AG09309 (cell line): ENCODE measurements at places on chromosomes 12 and 14.

DNA sequence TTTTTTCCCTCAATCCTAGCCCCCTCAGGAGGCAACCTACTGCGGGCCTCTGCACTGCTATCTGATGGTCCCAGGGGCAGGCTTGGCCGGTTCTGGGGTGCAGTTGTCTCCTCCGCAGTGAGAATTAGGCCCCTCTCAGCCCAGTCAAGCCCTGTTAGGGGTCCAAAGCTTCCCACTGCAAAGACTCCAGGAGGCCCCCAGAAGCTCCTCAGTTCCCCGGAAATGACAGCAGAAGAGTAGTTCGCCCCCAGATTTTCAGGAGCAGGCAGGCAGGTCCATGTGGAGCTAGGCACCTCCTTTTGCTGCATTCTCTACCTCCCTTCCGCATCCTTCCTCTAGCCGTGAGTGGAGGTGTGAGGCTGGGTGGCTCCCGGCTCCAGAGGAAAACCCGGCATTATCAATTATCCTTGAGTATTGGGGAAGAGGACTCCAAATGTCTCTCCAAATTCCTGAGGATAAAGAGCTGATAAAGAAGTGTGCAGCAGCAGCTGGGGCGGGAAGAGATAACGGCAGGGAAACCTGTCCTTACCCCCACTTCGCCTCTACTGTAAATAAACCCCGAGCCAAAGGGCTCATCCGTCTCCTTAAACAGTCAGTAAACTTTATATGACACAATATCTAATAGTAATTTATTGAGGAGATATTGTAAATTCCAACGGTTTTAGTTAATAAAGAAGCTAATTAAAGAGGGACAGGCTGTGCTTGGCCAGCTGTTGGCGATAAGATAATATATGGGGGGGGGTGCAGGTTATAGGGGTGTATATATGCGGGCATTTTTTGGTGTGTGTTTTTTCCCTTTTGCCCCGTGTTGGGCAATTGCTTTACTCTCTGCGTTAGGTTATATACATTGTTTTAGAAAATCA lies 641 bp upstream of the HOXC12 start:
- no peak for DNase-seq

- no peak for DNase-seq
These were observed 3.0 kb downstream of the SETD1B start for GRCh38 chr12:121806546-121807423.

- no peak for DNase-seq
These were observed 45.1 kb downstream of the ARID2 start for GRCh38 chr12:45774508-45775162.

DNA sequence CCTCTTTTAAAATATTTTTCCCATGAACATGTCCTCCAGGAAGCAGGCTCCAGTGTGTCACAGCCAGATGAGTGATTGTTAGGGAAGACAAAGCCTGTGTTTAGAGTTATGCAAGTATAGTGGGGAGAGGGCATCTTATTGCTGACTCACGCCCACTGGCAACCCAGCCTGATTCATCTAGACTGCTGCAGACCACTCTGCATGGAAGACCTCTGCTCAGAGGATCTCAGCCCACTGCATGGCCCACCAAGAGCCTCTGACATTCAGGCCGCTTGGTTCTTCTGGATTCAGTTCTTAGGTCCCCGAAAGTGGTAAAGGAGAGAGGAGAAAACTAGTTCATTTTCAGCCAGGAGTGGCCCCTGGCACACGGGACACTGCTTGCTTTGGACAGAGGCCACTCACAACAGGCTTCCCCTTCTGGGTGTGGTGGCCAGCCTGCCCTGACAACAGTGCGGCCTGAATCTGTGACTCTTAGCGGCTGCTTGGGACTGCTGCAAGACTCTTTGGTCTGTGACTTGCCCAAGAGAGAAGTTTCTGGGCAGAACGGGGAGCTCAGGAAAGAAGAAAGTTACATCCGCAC lies 266.3 kb downstream of the ZFP36L1 start:
- no peak for DNase-seq

DNA sequence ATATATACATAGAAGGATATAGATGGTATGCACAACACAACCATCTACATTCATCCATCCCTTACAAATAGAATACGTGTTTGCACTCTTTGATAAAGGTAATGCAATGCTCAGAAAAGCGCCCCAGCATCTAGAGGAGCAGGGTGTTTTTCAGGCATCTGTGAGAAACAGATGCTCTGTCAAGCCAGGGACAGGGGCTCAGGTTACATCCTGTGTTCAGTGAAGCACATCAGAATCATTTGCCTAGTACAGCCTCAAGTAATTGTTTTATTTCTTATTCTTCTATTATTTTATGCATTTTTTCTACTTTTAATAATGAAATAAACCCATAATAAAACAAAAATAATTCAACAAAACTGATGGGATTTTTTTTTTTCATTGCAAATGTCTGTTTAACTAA lies 50.5 kb upstream of the HIF1A start:
- DNase-seq, result no peak

DNA sequence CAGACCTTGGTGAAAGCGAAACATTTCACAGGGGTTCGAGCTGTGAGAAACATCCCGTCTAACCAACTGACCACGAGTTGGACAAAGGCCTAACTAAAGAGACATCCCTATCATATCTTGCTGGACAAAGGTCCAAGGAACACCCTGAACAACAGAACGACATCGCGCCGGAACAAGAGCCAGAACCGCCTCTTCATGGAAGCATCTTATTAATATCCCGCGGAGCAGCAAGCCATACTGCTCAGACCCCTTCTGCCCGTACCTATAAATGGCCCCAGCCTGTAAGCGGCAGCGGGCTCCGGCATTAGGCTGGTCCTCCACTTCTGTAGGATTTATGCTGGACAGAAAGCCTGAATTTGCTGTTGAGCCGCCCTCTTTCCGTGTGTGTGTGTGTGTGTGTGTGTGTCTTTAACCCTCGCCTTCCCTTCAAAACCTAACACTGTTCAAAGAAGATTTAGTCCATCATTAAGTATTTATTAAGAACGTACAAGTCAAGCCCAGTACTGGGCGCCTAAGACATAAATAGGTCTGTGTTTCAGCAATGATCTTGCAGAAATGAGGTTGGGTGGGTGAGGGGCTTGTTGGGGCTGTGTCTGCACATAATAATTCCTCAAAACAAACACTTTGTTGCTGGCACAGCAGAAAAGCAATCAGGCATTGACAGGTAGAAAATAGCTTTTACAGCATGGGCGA lies 1.9 kb downstream of the SLC6A15 start:
- DNase-seq, result no peak

- DNase-seq, result no peak
These were observed 811.7 kb downstream of the C12orf50 start for GRCh38 chr12:87217491-87217890.

DNA sequence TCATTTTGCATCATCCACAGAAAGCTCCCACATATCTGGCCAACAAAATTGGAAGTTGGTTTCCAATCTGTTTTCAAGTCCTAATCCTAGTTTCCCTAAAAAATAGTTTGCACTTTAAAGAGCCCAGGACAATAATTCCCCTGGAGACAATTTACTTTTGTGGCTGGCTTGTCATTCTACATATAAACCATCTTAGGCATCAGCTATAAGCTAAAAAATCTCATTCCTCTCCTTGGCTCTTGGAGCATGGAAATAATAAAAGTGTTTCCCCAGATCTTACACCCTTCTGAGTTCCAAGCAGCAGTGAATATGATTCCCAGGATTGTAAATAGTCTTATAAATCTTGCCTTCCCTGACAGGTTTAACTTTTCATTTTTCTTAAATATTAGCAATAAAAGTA lies 89.1 kb upstream of the NUDT4 start:
- no peak for DNase-seq

- DNase-seq, result no peak
These were observed 48.3 kb upstream of the KCNMB4 start for GRCh38 chr12:70317781-70318180.

DNA sequence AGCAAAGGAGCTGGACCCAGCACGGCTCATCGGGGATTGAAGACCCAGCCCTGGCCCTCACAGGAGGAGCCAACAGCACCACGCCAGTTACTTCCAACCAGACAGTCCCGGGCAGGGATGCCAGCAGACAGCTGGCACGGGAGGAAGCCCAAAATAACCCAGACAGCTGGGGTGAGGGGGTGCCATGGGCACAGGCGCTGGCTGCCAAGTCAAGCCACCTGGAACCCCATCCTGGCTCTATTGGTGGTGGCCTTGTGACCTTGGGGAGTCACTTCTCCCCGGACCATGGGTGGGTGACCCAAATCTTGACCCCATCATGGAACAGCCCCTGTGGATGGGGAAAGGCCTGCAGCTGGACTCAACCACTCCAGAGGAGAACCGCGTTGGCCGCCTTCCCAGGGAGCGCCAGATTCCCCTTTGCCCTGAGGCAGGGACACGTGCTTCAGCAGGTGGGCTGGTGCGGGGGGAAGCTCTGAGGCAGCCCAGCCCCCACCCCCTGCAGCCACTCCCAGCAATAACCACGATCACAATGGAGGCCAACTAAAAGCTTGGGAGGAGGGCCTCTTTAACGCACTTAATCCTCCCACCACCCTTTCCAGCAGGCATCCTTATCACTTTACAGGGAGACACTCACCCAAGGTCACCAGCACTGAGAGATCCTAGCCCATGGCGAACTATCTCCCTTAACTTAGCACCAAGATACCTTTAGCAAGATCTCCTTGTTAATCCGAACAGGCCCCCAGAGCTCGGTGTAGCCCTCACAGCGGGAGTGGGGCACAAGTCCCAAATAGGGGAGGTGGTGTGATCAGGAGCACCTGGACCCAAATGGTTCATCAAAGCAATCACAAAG lies 4.7 kb upstream of the RHOF start:
- DNase-seq, result no peak

DNA sequence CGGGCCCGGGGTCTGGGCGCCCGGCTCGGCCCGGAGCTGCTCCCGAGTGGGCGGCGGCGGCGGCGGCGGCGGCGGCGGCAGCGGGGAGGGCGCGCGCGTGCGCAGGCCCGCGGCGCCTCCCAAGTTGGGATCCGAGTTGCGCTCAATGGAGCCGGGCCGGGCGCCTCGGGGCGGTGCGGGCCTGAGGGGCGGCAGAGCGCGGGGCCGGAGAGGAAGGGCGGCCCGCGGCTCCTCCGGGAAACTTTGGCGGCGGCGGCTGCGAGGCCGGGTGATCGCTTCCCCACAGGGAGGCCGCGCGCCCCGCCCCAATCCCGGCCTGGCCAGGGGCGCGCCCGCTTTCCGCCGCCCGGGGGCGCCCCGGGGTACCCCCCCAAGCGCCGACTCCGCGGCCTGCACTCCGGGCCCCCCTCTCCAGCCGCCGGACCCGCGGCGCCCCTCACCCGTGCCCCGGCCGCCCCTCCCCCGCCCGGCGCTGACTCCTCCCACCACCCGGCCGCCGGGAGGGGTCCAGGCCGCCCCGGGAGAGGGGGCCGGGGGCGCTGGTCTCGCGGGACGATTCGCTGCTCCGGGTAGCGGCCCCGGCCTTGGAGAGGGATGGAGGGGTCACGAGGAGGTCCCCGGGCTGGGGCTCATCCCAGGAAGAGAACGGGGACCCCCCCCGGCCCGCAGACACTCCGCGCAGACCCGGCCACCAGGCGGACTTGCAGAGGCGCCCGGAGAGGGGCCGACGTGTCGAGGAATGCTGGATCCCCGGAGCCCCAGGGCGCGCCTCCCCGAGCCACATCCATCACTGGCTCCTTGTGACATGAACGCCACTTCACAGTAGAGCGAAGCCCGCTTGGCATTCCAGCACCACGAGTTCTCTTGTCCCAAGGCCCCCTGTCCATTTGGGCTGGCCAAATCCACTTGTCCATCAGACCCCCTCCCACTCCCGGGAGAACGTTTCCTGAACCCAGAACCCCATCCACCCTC lies at the start of gene RILPL1:
RILPL1 (minus strand) TSS at position 48 of the 972 bp plus-strand sequence. CDS start 237 bp downstream, outside the sequence.
- DNase-seq, result no peak

GRCh38 chr14:51727526-51727925 lies 75.8 kb downstream of the FRMD6 start:
- DNase-seq, result no peak

DNA sequence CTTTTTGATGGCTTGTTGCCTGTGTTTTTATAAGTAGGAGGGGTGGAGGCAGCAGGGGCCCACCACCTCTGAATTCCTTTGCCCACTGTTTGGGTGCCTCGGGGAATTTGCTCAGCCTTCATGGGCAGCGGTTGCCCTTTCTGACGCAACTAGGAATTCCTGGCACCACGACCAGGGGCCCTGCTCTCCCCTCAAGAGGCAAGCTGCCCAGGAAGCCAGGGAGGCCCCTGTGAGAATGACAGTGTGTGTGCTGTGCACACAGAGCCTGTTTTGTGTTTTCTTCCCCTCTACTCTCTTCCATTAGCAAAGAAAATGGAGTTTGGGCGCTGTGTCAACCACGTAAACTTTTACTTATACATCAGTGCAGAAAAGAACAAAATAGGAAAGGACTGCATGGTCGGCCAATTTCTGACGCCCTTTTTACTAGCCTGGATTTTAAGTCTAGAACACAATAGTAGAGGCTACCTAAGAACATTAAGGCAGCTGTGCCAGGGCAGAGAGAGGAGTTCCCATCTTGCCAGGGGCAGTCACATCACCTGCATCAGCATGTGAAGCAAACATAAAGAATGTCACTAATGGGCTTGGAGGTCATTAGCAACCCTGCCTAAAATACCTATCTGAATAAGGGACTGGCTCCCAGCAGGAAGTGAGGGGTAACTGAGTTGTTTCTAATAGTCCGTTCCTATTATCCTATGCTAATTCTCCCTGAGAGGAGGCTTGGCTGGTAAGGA lies 17.9 kb upstream of the PTGR2 start:
- no peak for DNase-seq

GRCh38 chr12:111757361-111758119 lies 9.2 kb upstream of the ALDH2 start:
- DNase-seq, result no peak

DNA sequence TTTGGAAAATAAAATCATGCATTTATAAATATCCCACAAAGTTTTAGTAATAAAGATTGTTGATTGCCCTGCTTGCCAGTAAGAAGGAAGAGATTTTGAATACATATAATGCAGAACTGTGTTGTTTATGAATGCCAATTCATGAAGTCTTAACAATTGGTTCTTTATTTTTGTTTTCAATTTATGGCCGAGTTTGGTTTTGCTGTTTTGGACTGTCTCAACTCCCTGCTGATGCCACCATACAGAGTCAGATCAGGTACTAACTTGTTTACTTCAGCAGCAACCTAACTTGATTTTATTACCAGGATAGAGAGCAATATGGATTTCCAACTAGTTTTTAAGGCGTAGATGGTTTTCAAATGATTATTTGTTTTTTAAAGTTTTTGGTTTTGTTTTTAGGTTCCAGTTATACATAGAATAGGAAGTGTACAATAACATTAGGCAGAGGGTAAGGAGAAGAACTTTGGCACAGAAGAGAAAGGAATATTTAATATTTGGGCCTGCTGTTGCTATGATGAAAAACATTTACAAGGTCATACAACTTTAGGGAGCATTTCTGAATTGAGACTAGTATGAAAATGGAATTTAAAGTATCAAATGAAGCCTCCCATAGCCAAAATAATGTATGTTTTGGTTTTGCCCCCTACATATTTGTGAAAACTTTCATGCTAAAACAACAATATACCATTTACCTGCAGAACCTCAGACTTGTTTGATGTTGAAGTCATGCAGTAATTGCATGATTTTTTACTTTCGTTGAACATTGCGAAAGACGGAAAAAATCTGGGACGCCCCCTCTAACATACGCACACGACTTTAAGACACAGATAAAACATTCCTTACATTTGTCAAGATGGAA lies 904 bp upstream of the FAM177A1 start:
- DNase-seq, result no peak
